ENCODE measurements at places on chromosomes 12 and 14. TPM values are rescaled to one million over a fixed set of nuclear protein-coding genes. Genes with fewer than 3 reads are reported as not detected.

The PIK3C2G gene
- 0.69 TPM for total RNA-seq

The GALNT8 gene
- total RNA-seq = 2.4 TPM

The ITGB7 gene
- 0.77 TPM for total RNA-seq

The CMA1 gene
- total RNA-seq = not detected

The SYCP3 gene
- total RNA-seq = not detected

The ETV6 gene
- 30.1 TPM for total RNA-seq

The CFAP73 gene
- not detected for total RNA-seq

The PTPRQ gene
- total RNA-seq = 5.5 TPM

The TRHDE gene
- total RNA-seq = 0.81 TPM

The SYT1 gene
- total RNA-seq = 4.5 TPM

The IQSEC3 gene
- total RNA-seq = 2.4 TPM

The DPPA3 gene
- not detected for total RNA-seq

The SPIC gene
- total RNA-seq = not detected

Measured in gastroesophageal sphincter (tissue), 4 donors.